ENCODE measurements at places on chromosomes 1 and 21.

DNA sequence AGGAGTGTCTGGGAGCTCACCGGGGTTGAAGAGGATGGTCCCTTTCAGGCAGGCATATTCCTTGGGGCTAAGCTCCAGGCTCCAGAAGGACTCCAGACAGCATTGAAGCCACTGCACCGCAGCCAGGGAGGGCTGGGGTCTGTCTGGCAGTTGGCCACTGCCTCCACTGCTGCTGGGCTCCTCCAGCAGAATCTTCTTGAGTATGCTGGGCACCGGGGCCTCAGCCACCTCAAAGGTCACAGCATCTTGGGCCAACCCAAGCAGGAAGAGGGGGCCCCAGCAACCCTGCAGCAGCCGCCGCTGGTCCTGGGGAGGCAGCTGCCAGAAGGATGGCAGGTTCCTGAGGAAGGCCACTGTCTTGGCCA, 404 bp downstream of the NR0B2 start:
- no peak for DNase-seq

GRCh38 chr1:202259705-202260104, 66.1 kb downstream of the LGR6 start:
- no peak for DNase-seq

GRCh38 chr21:18058731-18059398, 185.8 kb upstream of the CHODL start:
- DNase-seq: no peak

GRCh38 chr1:24362982-24363614, 43.9 kb downstream of the GRHL3 start:
- peak; percentile 87 for DNase-seq

All from smooth muscle cell of the brain vasculature (primary cell).